ENCODE measurements at places on chromosomes 13 and 19.
A peak's percentile ranks its signal among the peaks of the same experiment; 100 is the strongest.

DNA sequence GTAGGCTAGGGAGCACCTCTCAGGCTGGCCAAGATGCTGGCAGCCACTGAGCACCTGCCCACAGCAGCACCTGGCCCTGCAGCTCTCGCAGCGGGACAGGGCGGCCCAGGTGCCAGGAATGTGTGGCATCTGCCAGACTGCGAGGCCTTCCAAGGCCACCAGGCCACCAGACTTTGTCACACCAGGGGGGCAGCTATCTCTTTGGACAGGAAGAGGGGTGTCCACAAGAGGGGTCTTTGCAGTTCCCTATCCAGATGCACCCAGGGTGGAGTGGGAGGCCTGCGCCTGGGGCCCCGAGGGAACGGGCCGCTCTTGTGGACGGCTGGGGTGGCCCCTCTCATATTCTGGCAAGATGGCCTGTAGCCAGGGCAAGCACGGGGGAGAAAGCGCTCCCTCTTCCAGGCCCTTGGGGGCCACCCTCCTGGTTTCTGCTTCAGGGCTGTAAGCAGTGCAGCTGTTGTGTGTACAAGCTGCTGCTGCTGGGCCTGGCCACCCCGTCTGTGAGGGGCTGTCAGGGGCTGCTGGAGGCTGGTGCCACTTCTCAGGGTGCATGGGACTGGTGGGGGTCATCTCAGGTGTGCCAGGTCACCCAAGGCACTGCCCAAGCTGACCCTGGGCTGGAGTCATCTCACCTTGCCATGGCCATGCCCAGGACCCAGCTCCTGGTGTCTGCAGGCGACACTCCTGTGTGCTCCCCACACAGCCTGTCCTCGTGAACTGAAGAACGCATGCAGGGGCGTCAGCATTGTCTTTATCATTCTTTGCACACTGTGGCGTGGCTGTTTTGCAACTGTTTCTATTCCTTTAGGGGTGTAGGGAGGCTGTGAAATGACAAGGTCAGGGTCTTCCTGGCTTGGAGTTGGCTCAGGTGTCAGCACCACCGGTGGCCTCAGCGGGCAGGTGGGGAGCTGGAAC lies 1.8 kb downstream of the TEX29 start:
- DNase-seq: no peak

GRCh38 chr19:39679791-39680168 lies 24.1 kb downstream of the LGALS16 start:
- DNase-seq: no peak

- peak; percentile 52 for DNase-seq
Observed at GRCh38 chr19:35027851-35028599, 2.2 kb upstream of the SCN1B start.

GRCh38 chr13:77269141-77269540 lies 57.8 kb downstream of the MYCBP2 start:
- DNase-seq: no peak

- no peak for DNase-seq
Observed at GRCh38 chr13:95262837-95263384, 38.3 kb downstream of the ABCC4 start.

- DNase-seq: no peak
Observed at GRCh38 chr19:17605117-17605516, 49.7 kb downstream of the COLGALT1 start.

DNA sequence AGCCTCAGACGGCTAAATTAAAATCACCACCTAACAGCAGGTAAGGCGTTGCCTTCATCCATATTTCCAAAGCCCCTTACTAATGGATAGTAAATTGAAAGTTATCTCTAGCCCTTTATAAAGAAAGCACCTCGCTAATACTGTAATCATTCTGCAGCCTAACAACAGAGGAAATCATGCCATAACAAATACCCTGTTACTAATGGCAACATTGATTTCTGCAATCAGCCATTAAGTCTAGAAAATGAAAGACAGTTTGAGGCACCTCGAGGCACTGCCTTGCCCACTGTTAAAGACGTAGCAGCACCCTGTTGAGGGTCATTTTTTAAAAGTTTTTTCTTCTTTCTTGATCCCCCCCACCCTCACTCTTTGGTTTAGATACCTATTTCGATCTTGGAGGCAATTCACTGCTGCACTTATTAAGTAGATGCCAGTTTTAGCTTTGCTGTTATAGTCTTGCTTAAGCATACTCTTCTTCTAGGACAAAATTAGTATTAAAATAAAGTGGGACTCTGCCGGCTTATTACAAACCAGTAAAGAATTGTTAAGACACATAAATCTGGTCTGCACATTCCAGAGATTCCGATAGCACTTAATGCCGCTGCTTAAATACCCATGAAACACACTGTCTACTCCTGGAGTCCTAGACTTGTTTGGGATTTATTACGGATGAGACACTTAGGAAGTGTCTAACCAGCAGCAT lies 74.8 kb downstream of the ZNF536 start:
- DNase-seq: peak; percentile 6

- DNase-seq: no peak
Observed at GRCh38 chr13:108269601-108270328, at the start of gene TNFSF13B. TNFSF13B (plus strand) TSS chr13:108269718; CDS start chr13:108269896, 178 bp downstream.

GRCh38 chr13:97273341-97273831 lies 51.3 kb downstream of the MBNL2 start:
- no peak for DNase-seq

DNA sequence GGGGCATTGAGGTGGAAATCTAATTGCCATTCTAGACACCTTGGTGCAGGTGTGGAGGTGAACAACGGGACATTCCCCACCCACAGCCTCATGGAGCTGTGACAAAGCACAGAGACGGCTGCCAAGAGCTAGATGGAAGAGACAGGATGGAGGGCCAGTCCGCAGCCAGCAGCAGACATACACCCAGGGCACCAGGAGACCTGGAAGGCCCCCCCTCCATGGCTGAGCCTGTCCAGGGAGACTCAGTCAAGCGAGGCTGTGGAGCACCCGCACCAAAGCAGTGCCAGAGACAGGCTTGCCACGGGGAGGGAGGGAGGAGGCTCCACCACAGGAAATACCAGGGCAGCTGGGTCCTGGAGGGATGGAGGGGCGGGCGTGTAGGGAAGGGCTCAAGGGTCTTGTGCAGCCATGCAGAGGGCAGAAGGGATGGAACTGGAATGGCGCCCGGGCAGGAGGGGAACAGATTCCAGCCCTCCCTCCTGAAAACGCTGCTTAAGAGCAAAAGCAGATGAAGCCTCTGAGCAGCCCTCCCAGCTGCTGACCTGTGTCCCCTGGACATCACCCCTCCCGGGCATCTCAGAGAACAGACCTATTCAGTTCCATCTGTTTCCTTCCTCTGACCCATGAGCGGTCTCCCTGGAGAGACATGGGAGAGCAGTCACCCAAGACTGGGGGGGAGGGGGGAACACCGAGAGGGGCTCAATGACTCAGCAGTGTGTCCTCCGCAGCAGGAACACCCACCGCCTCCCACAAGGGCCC lies 14.4 kb downstream of the EPS15L1 start:
- peak; percentile 35 for DNase-seq

DNA sequence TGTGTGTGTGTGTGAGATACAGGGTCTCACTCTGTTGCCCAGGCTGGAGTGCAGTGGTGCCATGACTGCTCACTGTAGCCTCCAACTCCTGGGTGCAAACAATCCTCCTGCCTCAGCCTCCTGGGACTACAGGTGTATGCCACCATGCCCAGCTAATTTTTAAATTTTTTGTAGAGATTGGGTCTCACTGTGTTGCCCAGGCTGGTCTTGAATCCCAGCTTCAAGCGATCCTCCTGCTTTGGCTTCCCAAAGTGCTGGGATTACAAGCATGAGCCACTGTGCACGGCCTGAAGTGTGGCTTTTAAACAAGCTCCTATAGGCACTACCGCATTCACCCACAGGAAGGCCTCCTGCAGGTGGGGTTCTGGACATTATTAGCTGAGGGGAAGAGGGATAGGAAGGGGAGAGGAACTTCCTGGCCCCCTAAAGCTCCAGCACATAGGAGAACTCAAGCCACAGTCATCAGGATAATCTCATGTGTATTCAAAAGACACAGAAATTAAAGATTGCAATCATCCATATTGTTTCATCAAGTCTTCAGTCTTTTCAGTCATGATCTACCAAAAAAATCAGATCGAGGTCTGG lies 24.8 kb upstream of the SLC46A3 start:
- no peak for DNase-seq

- DNase-seq: no peak
Observed at GRCh38 chr13:19795956-19796355, 13.2 kb upstream of the PSPC1 start.

DNA sequence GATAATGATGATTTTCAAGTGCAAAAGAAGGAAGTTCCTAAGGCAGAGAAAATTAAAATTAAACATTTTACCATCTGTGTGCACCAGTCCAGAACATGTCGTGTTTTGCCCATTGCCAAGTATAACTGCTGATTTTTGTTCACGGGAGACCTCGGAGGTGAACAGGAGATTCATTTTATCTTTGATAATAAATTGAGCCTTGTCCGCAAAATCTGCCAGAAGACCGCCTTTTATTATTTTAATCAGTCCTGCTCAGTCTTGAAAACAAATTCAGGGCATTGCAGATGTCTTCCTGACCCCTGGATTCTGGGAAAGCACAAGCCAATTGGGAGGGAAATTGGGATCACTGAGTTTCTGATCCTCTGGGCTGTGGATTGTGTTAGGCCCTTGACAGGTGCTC lies 165.9 kb downstream of the STK24 start:
- no peak for DNase-seq

DNA sequence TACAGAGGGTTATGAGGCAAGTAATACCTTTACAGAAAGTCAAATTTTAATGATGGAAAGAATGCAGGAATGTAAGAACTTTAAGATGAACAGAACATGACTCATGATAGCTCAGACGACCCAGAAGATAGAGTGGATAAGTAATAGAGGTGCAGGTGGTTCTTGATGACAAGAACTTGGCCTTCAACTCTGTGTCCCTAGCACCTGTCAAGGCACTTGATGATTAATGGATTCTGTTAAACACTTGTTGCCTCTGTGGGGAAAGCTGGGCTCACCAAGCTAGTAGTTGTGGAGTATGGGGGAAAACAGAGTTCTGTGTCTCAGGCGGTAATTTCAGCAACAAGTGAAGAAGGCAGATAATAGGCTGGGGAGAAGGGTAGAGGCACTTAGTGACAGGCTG lies 306.2 kb downstream of the ATP8A2 start:
- DNase-seq: peak; percentile 6
